ENCODE measurements at places on chromosomes 4 and X. TPM values are rescaled to one million over a fixed set of nuclear protein-coding genes. Genes with fewer than 3 reads are reported as not detected.

NMU gene
- 5.1 TPM for total RNA-seq

TRPC5OS gene
- not detected for total RNA-seq

LAGE3 gene
- 11.6 TPM for total RNA-seq

PAGE2B gene
- 0.70 TPM for total RNA-seq

ADH1A gene
- total RNA-seq: 0.35 TPM

SLC10A7 gene
- 15.4 TPM for total RNA-seq

PLAC8 gene
- total RNA-seq: 8.3 TPM

Data from metanephros (tissue), 2 donors.